ENCODE measurements at places on chromosomes 3 and 15. TPM values are rescaled to one million over a fixed set of nuclear protein-coding genes. Genes with fewer than 3 reads are reported as not detected.

DNA sequence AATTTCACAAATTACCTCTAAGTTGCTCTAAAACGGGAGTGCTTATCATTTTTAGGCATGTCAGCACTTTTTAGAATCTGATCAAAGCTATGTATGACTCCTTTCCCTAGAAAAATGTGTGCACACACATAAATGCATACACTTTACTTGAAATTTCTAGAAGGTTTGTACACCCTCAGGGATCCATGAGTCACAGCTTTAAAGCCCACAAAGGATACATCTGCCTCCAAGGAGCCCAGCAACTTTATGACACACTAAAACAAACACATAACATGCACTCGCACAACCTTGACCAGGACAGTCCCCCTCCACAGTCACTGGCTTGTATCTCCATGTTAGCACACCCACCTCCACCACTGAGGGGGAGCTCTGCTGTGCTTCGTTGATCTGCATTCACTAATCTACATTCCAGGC is 722.0 kb upstream of the CFAP20DC start:
- no peak for DNase-seq

DNA sequence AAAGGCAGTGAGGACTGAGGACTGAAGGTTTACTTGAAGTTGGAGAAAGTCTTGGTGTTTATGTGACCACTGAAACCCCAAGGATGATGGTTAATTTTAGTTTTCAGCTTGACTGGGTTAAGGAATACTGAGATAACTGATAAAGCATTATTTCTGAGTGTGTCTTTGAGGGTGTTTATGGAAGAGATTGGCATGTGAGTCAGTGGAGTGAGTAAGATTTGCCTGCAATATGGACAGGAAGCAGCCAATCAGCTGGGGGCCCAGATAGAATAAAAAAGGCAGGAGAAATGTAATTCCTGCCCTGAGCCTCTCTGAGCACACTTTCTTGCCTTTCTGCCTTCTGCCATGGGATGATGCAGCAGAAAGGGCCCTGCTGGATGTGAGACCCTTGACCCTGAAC is 92.4 kb downstream of the KBTBD8 start:
- no peak for DNase-seq

- DNase-seq: no peak
Observed at GRCh38 chr3:175469124-175469523, 610.0 kb downstream of the NAALADL2 start.

DNA sequence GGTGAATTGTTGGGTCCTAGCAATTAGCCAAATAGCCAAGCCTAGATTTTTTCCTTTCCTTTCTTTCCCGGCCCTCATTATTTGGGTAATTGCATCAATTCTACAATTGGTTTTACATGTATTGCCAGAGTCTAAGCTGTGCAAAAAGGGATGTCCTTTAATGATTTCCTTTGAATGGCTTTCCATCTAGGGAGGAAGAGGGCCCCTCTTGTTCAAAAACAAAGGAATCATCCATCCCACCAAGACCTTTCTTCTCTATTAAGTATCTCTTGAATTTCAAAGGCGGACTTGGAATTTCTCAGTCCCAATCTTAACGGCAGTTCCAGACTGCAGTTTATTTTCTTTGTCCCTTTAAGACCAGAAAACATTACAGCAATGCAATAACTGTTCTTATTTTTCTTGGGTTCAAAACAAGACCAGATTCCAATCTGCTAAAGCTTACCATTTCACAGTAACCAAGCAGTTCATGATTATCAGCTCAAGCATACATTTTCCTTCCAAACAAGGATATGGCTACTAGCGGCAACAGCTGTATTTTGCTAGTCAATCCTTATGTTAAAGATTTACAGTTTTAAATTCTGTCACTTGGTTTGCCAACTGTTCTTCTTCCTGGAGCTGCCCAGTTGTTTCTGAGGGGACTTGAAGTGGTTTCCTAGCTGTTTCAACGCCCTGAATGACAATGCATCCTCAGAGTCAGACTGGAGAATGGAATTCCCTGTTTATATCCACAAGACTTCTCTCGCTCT is 91.4 kb upstream of the LRIG1 start:
- DNase-seq: no peak

GRCh38 chr3:50138266-50139200 is 16.6 kb upstream of the SEMA3F start:
- DNase-seq: no peak

DNA sequence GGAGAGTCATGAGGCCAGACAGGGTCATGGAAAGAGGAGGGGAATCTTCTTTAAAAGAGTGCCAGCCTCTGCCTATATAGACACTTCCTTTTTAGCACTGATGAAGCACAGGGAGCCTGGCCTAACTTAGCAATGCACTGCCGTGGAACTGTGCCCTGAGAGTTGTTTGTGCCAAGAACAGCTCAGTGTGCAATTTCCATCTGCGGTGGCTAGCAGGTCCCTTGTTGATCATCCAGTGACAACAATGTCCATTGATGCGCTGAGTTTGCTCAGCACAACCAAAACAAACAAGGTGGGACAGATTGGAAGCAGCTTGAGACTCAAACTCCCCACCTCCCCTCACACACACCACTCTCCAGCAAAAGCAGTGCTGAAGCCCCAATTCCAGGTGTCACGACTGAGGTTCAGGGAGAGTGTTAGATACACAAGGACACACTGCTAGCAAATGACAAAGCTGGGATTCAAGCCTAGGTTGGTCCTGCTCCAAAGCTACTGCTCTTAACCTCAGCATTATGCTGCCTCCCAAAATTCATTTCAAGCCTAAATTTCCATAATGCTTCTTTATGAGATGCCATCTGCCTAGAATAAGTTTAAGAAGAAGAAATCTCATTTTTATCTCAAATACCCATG is 316.6 kb upstream of the UBE2E2 start:
- no peak for DNase-seq

GRCh38 chr3:100709842-100710260 is 557 bp downstream of the TFG start:
- DNase-seq: peak; percentile 52

DNA sequence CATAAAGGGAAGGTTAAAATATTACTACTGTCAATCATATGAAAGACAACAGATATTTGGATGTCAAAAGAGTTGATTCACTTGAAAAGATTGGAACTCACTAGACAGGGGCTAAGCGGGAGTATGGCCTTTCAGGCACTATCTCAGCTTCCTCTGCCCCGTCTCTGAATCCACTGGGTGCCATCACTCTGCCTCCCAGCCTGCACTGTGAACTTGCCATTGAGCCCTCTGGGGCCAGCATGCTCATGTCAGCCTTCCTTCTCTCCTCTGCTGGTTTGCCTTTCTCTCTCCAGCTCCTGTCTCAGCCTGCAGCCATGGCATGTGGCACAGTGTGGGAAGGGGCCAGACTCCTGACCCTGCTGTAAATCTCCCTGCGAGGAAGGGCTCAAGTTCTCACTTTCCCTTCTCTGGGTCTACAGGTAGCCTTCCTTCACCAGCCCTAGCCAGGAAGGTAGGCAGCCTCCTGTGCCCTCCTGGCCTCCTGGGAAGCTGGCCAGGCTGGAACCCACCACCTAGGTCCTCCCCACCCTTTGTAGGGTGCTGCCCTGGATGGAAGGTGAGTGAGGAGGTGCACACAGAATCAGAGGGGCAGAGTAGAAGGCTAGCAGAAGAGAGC is 54.0 kb upstream of the SLCO2A1 start:
- no peak for DNase-seq

GRCh38 chr3:65080432-65080831 is 392.6 kb upstream of the ADAMTS9 start:
- no peak for DNase-seq

DNA sequence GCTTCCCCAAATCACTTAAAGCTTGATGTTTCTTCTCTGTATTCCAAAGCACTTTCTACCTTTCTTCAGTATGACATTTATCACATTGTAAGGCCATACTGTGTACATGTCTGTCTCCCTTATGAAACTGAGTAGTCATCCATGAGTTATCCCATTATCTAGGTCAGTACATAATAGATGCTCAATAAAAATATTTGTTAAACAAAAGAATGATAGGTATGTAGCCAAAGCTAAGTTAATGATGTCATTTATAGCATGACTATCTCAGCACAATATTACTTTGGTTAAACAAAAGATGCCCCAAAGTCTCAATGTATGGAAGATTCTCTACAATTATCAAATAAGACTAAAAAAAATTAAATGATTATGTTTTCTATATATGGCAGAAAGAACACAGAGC is 3.1 kb upstream of the TMCO5A start:
- no peak for DNase-seq

- DNase-seq: peak; percentile 71
Observed at GRCh38 chr3:50345586-50346234, at the start of gene ZMYND10. Gene ZMYND10 (minus strand): TSS chr3:50345732. CDS start chr3:50345579, 153 bp downstream.

GRCh38 chr15:73474785-73475184 is 31.8 kb downstream of the REC114 start:
- DNase-seq: no peak

DNA sequence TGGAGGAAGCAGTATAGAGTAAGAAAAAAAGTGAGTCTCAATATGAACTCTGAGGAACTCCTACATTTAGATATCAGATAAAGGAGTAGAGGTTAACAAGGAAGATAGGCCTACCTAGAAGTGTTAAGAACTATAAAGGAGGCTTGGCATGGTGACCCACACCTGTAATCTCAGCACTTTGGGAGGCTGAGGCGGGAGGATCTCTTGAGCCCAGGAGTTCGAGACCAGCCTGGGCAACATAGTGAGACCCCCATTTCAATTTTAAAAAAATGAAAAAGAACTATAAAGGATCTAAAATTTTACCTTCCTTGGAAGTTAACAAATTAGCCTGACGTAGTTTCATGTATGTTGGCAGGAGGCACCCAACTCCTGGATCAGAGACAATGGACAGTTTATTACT is 14.5 kb downstream of the IREB2 start:
- no peak for DNase-seq

DNA sequence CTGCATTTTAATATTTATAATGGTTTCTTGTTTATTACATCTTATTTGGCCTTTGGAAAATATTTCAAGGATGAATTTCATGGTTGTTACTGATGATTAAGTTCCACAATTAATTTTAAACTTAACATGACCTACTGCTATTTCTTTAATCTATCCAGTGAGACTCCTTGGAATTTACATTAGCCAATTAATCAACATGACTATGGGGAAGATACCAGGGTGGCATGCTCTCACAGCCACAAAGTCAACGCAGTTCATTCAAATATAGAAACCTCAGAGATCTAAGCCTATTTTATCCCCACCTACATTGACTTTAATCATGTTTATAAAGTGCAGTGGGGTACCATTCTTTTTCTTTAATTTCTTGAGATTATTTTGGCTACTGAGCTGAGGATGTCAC is 43.6 kb upstream of the PDZRN3 start:
- no peak for DNase-seq

- DNase-seq: peak; percentile 31
Observed at GRCh38 chr15:88894819-88895767, at the start of gene HAPLN3. Gene HAPLN3 (minus strand): TSS chr15:88895544. CDS start chr15:88887298, 8,246 bp downstream.

- no peak for DNase-seq
Observed at GRCh38 chr15:70047386-70048197, 50.1 kb downstream of the TLE3 start.

DNA sequence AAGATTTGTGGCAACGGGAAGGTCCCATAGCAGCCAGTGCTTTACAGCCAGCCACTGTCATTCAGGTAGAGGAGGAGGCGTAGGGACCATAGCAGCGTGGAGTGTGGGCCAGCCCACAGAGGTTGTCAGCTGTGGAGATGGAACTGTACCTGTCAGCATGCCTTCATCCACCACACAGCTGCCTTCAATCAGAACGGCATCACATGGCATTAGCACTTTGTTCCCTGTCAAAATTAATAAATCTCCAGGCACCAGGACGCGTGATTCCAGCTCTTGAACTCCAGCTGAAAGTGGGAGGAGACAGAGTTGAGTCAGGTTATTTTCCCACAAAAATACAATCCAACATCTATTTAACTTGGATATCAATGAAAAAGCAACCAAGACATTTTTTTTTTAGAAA is 84.0 kb downstream of the ATP13A4 start:
- DNase-seq: no peak

DNA sequence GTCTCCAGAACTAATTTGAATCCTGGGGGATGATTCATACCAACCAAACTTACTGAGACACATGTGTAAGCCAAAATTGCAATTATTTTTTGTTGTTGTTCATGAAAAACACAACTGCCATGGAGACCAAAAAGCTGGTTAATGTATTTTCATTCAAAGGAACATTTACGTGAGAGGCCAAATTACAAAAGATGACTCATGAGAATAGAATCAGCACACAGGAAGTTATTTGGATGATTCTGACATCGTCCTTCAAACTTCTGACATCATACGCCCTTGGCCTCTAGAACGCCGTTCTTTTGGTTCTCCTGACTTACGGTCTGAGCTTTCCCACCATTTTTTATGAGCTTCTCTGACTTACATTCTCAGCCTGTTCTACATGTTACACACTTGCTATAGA is 3.0 kb upstream of the ZNF280D start:
- no peak for DNase-seq

DNA sequence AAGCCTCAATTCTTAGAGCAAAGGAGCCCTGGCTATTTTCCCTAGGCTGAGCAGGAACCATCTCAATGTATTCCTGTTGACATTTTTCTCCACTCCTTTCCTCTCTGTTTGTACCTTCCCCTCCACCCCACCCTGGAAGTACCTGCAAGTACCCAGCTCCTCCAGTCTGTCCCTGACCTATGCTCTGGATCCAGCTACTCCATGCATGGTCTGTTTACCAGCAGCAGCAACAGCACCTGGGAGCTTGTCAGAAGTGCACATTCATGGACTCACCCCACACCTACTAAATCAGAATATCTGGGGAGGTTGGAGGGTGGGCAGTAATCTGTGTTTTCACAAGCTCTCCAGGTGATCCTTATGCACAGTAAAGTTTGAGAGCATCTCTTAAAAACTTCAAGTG is 240.7 kb upstream of the UMPS start:
- no peak for DNase-seq

- no peak for DNase-seq
Observed at GRCh38 chr3:44109771-44110361, 131.8 kb upstream of the TOPAZ1 start.

DNA sequence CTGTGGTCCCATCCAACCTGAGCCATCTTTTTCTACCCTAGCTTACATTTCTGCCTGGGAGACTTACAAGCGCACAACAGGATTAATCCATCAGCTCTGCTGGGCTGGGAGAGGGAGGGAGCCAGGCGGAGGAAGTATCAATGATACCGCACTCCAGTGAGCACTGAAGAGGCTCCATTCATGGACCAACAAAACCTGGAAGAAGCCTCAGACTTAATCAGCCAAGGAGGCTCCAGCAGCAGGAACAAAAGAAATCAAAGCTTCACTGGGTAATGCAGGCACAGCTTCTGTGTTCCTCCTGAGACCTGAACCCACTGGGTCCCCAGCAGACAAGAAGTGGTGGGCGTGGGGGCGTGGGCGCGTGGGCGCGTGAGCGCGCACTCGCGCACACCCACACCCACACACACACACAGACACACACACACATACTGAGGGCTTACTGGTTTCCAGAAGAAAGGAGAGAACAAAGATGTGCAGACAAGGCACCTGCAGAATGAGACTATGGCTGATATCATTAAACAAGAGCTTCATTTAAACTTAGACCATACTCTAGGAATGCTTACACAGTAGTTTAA is 87.0 kb upstream of the BOC start:
- DNase-seq: no peak

The KCNMB3 gene
- total RNA-seq: 0.58 TPM

The SLC6A1 gene
- not detected for total RNA-seq

The NR1I2 gene
- not detected for total RNA-seq

The CYP8B1 gene
- total RNA-seq: not detected

The ACTRT3 gene
- not detected for total RNA-seq

The ARIH2 gene
- total RNA-seq: 182 TPM

The SEMA3G gene
- total RNA-seq: 0.34 TPM
